ENCODE measurements at places on chromosomes 1 and 21.

- no peak for DNase-seq
Measured at GRCh38 chr1:69777971-69778370, 210.2 kb downstream of the LRRC7 start.

DNA sequence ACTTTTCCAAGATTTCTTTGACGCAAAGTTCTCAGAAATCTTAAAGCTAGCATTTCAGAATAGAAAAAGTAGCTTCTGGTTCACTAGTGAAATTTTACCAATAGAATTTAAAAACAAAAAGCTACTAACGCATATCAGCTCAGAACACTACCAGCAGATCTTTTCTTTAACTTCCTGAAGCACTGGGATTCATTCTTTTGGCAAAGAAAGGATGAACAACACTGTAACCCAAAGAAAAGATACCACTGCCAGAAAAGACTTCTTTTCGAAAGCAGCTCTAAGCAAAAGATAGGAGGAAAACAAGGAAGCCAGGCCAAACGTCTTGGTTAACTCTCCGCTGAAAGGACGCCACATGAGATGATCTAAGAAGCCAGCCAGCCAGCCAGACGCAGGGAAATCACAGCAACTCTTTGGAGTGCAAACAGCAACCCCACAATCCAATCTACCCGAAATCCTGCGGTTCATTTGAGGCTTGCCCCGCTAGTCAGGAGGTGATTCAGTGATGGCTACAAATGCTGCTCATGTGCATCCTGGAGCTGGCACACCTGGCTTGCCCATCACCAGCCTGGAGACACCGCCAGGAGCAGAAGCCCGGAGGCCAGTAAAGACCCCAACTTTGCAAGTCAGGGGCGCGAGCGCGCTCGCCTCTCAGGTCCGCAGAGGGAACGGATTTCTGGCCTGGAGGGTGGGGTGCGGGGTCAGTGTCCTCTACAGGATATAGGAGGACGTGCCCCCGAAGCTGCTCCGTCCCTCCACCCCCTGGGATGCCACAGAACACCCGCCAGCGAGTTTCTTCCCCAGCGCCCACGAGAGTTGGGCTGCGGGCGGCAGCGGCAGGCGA is 812 bp downstream of the NBPF1 start:
- DNase-seq, result peak; percentile 61

DNA sequence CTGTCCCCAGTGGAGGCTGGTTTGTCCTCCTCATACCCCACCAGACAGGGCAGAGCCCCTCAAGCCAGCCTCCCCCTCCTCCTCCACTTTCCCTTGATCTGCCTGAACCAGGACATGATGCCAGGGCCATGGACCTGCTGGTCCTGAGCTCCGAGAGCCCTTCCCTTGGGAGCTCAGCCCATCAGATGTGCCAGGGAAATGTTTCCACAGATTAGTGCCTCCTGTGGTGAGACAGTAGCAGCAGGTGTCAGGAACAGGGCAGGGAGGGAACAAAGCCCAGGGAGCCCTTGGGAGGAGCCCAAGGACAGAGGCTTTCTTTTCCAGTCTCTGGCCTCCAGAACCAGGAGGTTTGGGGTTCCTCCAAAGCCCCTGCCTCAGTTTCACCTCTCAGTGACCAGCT is 14.6 kb upstream of the SLC41A1 start:
- no peak for DNase-seq

- no peak for DNase-seq
Measured at GRCh38 chr1:70324683-70325082, 29.8 kb downstream of the ANKRD13C start.

- no peak for DNase-seq
Measured at GRCh38 chr1:183842795-183843144, 37.9 kb downstream of the RGL1 start.

GRCh38 chr1:15345705-15346345 is 63.9 kb upstream of the EFHD2 start:
- peak; percentile 88 for DNase-seq

DNA sequence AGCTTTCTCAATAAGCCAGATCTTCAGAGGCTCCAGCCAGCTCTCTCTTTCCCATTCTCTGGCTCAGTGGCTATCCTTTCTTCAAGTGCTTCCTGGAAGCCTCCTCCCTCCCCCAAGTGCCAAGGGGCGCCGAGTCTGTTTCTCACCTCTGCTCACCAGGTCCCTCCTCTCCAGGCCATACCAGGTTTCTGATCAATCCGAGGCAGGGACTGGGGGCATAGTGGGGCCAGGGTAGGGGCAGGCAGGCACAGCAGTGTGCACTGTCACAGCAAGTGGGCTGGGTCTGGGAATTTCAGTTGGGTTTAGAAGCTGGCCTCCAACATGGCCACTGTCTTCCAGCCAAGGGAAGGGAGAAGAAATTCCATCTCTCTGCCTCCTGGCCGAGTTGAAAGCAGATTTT is 56.5 kb downstream of the NAV1 start:
- no peak for DNase-seq

- no peak for DNase-seq
Measured at GRCh38 chr1:40857737-40858136, 4.4 kb downstream of the CITED4 start.

DNA sequence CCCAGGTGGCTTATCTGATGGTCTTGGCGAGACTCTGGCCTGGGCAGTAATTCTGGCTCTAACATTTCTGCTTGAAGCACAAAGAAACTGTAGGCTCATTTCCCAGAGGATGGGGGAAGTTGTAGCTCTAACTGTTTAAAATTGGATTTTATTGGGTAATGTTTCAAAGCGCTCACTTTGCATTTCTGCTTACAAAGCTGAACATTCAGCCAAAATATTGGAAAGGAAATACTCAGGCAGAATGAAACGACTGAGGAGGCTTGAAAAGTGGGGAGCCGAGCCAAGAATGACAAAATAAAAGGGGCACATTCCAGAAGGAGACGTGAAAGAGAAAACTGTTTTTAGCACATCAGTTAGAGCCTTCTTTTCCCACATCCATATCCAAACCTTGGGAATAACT is 202.6 kb downstream of the GRIK1 start:
- no peak for DNase-seq

- DNase-seq, result no peak
Measured at GRCh38 chr21:14836950-14837349, 227.8 kb downstream of the NRIP1 start.

DNA sequence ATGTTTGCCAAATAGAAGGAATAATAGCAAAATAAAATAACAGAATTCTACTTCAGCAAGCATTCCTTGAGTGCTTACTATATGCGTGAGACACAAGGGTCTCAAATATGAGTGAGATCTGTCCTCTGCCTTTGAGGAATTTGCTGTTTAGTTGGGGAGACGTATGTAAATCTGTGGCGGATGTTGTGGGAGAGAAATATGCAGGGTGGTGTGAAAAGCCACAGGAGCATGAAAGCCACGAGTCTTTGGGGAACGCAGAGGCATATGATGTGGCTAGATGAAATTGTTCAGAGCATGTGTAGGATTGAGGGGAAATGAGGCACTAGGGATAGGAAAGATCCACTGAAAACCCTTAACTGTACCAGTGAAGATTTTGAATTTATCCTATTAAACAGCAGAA is 244.4 kb downstream of the PBX1 start:
- no peak for DNase-seq

DNA sequence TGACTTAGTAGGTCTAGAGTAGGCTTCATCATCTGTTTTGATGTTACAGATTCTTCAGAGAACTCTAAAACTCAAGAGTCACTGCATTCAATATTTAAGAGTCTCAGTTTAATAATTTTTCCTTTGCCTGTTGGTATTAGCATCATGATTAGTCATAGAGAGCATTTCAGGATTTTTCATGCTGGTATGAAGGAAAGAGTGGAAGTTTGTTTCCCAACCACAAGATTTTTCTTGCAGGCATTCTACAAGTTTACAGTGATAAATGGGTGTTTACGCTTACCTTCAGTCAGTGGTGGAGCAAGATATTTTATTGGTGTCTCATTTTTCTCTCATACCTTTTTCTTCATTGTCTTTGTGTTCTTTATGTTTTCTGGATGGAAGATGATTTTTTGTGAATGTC is 58.4 kb upstream of the MYOCOS start:
- DNase-seq, result no peak

- no peak for DNase-seq
Measured at GRCh38 chr1:164796916-164797315, 237.9 kb downstream of the PBX1 start.

DNA sequence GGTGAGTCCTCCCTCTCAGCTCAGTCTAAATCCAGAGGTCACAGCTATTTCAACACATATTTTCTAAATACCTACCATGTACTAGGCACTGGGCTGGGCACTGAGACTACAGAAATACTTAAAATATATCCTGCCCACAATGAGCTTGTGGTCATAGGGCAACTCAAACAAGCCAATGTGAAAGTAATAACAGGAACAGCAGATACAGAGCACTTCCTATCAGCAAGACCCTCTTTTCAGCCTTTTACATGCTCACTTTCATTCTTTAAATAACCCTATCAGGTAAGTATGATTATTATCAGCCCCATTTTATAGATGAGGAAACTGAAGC is 71.9 kb downstream of the CD34 start:
- DNase-seq, result no peak

DNA sequence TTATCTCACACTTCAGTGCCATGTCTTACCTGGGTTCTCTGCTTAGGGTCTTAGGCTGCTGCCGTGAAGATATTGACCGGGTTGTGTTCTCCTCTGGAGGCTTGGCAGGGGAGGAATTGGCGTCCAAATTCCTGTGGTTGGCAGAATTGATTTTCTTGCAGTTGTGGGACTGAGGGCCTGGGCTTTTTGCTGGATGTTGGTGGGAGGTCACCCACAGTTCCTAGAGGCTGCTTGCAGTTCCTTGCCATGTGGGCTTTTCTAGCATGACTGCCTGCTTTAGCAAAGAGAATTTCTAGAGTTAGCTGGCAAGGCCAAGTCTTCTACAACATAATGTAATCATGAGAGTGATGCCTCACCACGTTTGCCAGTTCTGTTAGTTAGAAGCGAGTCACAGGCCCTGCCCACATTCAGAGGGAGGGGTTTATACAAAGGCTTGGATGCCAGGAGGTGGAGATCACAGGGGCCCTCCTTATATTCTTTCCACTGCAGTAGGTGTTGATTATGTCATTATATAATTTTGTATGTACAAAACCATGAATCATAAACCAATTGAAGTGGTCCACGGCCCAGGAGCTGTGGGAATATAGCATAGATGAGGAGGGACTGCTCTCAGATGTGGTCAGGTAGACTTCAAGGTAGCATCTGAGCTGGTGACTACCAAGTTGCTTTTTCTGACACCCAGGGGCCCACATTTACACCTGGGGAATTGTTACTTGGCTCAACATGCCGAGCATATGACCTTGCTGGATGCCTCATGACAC is 6.6 kb downstream of the UBL4B start:
- DNase-seq, result no peak

DNA sequence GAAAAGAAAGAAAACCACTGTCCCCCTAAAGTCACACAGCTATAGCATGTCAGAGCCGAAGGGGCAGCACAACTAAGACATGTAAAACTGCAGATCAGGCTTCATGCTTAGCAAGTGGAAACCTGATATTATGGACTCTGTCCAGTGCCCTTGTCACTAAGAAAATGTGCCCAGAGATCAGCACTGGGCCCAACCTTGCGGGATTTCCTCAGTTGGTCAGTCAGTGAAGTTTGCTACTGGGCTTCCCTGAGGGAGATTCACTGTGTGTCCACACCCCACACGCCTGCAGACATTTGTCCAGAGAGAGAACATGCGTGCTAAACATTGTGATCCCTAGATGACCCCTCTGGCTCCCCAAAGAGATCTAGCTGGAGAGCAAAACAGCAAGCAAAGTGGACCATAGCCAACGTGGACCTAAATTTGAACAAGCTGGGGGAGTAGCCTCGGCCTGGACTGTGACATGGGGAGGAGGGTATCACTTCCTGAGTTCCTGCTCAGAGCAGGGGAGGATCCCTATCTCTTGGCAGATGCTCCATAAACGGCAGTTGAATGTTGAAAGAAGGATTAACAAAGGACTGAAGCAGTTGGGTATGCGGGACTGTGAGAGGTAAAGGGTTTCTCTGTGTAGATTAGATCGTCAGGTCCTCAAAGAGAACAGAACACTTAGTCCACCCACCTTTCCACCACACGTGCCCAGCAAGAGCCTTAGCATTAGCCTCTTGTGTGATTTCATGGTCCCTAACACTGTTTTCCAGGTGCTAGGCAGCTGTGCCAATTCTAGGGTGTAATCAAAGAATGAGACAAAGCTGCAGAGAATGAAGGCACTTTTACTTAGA is 53.6 kb downstream of the GLUL start:
- DNase-seq, result no peak

DNA sequence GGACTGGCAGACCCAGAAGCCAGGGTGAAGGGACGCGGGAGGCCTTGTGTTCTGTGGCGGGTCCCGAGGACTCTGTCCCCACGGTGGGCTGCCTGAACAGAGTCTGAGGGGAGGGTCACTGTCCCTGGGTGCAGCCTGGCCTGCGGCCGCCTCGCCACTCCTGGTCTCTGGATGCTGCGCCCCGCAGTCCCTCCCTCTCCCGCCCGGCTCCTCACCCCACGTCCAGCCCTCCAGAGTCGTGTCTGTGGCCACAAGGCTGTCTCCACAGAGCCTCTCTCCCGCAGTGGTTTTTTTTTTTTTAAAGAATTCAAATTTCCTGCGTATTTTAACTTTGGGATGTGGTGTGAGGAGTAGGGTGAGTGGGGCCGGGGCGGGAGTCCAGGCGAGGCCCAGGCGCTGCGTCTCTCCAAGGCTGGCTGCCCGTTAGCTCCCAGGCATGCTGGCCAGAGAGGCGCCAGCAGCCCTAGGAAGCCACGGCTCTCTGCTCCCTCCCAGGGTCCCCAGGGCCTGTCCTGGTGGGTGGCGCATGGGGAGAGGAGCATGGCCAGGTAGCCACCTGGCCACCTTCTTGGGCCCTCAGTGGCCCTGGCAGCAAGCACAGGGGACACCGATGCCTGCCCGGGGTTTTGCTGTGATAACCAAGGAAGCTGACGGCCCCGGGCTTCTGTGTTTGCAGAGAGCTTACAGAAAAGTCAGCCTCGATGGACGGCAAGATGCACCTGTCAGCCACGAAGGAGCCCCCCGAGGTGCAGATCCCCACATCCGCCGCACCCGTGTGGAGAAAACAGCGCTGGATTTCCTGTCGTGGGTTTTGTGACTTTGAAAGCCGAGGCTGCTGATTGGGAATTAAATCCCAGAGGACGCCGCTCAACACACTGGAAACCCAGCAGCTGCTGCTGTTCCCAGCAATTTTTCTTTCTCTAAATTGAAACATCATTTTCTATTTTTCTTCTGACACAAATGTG is 72.8 kb downstream of the MORN1 start:
- DNase-seq, result no peak

- no peak for DNase-seq
Measured at GRCh38 chr21:31959881-31960280, 87.1 kb downstream of the HUNK start.

DNA sequence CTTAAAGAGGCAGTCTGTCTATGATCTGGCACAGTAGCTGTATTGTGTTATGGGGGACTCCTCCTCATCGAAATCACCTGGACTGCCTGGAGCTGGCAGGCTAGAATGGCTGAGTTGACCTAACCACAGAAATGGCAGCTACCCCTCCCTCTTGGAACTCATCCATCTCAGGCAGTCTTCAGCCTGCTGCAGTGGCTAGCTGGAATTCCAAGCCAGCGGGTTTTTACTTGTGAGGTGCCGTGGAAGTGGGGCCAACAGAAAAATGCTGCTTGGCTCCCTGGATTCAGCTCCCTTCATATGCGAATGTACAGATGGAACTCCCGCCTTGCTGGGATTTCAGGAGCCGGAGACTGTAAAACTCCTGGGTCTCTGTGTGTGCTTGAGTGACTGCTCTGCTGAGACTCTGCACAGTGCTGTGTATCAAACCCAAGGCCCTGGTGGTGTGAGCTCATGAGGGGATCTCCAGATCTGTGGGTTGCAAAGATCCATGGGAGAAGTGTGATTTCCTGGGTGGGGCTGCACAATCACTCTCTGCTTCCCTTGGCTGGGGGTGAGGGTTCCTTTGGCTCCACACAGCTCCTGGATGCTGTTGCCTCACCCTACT is 316.9 kb downstream of the CTH start:
- DNase-seq, result no peak

GRCh38 chr1:234963180-234963903 is 165.3 kb downstream of the TOMM20 start:
- DNase-seq, result peak; percentile 98

Data from natural killer cell treated with Interleukin-12 subunit alpha and Interleukin-12 subunit beta and Interleukin-15 and Interleukin-18, amount 100 ng/mL, for 72 hours (primary cell).